ENCODE measurements at places on chromosomes 7 and 10.

GRCh38 chr7:101550641-101551541, 78.2 kb downstream of the MYL10 start:
- no peak for DNase-seq

DNA sequence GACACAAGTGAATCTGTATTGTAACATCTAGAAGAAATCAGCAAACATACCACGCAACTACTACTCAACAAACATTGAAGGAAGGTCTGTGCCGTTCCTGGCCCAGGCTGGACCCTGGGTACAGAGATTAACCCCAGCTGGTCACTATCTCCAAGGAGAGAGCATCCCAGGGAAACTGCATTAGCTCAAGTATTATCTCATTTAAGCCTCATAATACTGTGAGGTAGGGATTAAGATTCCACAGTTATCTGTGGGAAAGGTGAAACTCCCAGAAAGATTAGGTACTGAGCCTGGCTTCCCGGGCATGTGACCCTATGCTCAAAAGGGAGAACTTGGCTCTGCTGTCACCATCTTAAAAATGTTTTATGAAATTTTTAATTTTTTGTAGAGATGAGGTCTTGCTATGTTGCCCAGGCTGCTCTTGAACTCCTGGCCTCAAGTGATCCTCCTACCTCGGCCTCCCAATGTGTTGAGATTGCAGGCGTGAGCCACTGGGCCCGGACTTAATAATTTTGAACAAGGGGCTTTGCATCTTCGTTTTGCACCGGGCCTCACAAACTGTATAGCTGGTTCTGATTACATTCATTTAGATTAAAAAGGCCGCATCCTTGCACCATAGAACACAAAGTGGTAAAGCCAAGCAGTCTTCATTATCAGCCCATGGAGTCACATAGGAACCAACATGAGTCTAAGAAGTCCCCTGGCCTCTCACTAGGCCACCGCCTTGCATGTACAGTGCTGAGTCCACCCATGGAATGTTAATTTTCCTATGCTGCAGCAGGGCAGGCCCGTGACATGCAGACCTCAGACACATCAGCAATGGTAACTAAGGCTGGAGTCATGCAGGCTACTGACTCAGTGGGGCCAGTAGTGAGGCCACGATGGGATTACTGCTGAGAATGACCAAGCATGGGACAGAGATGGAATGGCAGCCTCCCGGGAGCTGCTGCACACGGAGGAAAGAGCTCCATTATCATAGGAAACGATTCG, 5.5 kb upstream of the CTBP2 start:
- no peak for DNase-seq

DNA sequence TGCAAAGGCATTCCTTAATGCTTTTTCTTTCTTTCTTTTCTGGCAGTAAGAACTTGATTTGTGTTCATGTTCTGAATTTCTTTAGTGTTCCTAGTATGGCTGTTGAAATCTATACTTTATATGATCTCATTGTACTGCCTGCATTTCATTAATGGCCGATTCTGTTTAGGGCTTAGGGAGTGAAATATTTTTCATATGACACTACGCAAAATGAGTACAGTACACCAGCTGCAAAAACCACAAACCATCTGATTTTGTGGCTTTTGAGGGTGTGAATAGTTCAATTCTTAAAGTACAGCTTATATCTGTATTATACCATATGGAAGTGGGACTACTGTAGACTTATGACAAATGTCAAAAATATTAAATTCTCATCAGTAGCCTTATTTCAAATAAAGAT, 69.1 kb upstream of the FOXP2 start:
- DNase-seq, result no peak

- DNase-seq, result no peak
Measured at GRCh38 chr7:31856337-31856736, 169.3 kb downstream of the PPP1R17 start.

DNA sequence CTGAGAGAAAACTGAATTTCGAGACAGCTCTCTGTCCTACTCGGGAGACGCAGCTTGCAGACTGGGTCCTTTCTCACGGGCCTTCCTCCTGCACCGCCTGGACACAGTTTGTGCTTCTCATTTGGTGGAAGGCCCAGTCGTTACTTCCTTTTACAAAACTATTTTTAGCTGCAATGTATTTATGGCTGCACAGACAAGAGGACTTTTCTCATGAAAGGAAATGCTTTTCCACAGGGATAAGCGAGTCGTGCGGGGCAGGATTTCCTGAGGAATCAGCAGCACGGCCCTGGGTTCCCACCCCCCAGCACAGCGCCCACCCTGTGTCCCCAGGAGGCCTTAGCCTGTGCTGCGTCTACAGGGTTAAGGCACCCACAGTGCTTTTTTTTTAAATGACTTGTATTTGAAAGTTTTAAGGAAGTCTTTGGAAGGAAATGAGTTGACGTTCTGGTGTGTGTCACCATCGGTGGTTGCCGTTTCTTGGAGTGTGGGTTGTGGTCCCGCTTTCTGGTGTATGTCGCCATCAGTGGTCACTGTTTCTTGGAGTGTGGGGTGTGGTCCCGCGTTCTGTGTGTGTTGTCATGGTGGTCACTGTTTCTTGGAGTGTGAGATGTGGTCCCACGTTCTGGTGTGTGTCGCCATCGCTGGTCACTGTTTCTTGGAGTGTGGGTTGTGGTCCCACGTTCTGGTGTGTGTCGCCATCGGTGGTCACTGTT, 50.9 kb downstream of the INPP5A start:
- DNase-seq, result no peak

DNA sequence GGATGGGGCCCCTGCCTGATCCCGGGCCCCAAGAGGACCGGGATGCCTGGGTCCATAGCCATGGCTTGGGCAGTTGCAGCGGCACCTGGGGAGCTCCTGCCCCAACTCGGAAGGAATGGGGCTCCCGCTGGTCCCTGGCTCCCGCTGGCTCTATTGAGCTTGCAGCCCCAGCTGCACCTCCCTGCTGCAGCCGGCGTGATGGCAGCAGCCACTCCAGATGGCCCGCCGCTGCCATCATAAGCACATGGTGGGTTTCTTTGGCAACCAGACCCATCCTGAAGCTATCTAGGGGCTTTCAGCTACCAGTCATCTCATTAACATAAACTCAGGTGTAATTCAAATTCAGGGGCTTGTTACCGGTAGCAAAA, 11.1 kb upstream of the DNMBP start:
- no peak for DNase-seq

DNA sequence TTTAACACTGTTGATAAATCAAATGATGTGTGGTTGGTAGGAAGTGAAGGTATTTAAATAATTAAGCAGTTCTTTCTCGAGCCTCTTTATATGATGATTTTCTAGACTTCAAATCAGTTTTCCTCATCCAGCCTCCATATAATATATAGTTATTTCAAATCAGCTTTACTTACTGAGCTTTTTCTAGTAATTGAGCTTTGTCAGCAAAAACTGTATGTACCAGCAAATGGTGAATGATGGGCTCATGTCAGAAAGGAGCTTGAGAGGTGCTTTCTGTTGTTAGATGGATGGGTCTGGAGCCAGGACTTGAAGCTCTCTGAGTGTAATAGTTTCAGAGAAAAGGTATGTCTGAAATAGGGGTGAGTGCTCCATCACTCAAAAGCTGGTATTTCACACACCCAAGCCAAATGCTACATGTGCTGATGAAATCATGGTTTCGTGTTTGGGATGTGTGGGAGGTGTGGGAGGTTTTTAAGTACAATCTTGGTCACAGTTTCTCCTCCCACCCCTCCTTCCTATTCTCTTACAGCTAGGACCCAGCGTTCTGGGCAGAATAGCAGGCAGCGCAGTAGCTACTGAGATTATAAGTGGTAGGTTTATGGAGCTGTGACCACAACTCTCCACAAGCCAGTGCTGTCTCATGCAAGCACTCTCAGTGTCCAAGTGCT, 55.8 kb downstream of the LRMDA start:
- DNase-seq, result no peak

GRCh38 chr7:20598459-20599309, 16.8 kb upstream of the ABCB5 start:
- DNase-seq, result peak; percentile 8

DNA sequence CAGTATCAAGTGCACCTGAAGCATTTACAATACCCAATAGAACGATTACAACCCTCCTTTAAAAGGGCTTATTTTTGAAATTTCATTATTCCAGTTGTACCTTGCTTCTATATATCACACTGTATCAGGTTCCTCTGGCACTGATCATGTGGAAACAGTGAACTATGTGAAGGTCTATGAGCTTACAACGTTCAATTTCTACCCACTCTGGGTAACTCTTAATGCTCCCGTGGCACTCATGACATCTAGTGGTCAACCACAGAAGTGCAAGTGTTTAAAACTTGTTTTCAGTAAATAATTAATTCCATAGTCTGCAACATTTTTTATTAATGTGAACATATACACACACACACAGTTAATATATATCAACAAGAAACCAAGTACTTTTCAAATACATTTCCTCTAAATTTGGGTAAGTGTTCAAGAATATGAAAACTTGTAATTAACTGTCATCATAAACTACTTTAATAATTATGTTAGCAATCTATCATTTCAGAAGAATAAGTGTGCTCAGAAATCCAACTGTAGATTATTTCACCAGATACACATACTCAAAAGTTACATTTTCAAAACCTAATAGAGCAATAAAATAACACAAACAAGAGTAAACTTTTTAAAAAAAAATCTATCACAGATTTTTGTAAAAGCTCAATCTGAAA, 61.0 kb downstream of the MPP7 start:
- DNase-seq, result no peak

DNA sequence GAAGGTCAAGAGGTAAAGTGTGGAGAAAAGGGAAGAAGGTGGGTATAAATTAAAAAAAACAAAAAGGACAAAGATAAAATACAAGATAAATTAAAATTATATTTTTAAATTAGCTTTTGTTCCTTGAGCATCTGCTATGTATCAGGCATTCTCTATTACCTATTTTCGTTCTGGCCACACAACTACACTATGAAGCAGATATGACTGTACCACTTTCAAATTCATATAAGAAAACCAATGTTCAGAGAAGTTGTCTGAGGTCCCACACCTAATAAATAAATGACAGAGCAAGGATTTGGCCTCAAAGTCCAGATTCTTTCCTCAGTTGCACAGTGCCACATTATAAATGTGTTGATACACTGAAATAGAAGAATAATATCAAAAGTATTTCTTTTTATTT, 103.8 kb upstream of the PCDH15 start:
- DNase-seq, result no peak

DNA sequence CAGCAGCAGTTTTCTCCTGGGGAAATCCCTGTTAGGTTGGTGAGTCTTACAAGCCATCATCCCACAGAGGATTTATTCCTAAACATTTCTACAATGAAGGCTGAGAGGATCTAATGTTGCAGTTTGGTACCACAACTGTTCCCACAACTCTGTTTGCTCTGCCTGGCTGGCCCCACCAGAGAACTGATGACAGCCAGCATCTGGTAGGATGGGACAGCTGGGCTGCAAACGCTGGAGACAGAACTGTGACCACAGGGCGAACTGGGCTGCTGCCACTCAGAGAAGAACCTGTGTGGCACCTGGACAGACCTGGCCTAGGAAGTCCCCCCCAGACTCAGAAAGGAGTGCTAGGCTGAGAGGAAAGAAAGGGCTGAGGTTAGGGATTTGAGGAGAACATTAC, 94.8 kb downstream of the CALN1 start:
- DNase-seq, result no peak

GRCh38 chr10:16992611-16993119, 136.9 kb downstream of the CUBN start:
- no peak for DNase-seq

- DNase-seq, result no peak
Measured at GRCh38 chr10:125123476-125124114, 36.8 kb downstream of the CTBP2 start.

GRCh38 chr10:133132473-133133291, 27.3 kb upstream of the KNDC1 start:
- DNase-seq, result no peak

GRCh38 chr7:74094224-74095101, 10.9 kb downstream of the LIMK1 start:
- peak; percentile 82 for DNase-seq

- DNase-seq, result no peak
Measured at GRCh38 chr7:107254398-107254985, 85.7 kb downstream of the HBP1 start.

GRCh38 chr10:91907033-91907594, 2.2 kb downstream of the FGFBP3 start:
- no peak for DNase-seq

- no peak for DNase-seq
Measured at GRCh38 chr10:92241158-92241500, 49.7 kb downstream of the CPEB3 start.

GRCh38 chr10:80771902-80772555, 234.3 kb downstream of the SH2D4B start:
- DNase-seq, result no peak

DNA sequence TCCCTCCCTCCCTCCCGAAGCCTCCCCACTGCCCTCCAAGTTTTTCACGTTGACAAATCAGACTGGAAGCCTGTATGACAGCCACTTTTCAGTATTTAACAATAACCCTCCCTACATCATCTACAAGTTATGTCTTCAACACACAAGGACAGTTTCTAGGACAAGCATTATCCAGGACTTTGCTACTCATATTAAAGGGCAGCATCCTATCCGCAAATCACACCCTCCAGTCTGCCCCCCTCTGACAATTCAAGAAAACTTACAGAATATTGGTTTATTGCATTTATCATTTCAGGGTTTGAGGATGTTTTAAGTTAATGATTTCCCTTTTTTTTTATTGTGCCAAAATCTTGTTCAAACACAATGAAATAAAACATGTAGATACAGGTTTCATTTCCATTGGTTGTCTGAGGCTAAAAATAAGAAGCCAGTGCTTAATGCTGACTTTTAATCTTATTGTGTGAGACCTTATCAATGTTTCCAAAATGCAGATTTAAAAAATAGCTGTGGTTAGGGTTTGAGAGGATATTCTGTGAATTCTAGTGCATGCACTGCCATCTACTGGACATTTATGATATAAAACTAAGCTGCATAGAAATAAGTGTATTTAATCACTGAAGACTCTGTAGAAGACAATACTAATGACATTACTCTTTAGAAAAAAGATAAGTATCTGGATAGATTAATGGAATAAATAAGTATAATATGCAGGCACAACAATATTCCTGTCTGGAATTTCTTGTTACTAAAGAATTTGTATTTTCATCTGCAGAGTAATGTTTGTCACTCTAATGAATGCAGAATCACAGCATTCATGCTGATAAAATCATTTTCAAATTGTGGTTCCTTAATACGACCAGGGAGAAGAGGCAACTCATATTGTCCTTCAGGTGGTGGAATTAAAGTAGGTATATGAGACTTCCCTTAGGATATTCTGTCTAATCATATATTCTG, 64.1 kb downstream of the CAV1 start:
- DNase-seq, result no peak

GRCh38 chr7:56083150-56083785, 9.5 kb downstream of the PHKG1 start:
- no peak for DNase-seq

DNA sequence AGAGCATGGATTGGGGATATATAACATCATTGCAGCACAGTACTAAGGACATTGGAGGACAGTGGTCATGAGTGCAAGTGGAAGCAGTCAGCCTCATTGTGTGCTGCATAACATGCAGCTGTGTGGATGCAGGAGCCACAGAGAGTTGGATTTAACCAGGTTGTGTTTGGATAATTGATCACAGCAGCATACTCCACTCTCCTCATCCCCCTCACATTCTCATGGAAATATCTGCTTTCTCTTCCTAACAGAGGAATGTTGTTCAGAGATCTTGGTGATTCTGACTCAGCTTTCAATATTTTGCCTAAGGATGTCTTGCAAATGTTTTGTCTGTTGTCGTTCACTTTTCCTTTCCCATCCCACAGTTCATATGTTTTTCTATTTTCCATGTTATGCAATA, 31.8 kb upstream of the LSM8 start:
- no peak for DNase-seq

- DNase-seq, result no peak
Measured at GRCh38 chr10:12980713-12981306, 20.7 kb downstream of the CCDC3 start.

GRCh38 chr7:143177374-143178119, 5.7 kb upstream of the TAS2R39 start:
- DNase-seq, result no peak

All from GM04503 (cell line).